ENCODE measurements at places on chromosomes 6 and 20.

DNA sequence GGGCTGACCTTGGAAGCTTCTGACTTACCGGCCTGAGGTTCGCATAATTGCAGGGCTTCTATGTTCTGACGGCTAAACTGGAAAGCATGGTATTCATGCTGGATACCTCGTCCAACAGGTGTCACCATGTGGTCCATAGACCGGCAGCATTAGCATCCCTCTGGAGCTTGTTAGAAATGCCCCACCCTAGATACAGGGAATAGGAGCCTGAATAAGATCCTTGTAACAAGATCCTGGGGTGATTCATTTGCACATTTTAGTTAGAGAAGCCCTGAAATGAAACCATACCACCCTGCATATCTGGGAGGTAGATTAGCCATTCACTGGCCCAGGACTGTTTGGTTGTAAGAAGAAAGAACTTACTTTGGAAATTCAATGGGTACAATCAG is 77.7 kb downstream of the TMEM170B start:
- DNase-seq: no peak

DNA sequence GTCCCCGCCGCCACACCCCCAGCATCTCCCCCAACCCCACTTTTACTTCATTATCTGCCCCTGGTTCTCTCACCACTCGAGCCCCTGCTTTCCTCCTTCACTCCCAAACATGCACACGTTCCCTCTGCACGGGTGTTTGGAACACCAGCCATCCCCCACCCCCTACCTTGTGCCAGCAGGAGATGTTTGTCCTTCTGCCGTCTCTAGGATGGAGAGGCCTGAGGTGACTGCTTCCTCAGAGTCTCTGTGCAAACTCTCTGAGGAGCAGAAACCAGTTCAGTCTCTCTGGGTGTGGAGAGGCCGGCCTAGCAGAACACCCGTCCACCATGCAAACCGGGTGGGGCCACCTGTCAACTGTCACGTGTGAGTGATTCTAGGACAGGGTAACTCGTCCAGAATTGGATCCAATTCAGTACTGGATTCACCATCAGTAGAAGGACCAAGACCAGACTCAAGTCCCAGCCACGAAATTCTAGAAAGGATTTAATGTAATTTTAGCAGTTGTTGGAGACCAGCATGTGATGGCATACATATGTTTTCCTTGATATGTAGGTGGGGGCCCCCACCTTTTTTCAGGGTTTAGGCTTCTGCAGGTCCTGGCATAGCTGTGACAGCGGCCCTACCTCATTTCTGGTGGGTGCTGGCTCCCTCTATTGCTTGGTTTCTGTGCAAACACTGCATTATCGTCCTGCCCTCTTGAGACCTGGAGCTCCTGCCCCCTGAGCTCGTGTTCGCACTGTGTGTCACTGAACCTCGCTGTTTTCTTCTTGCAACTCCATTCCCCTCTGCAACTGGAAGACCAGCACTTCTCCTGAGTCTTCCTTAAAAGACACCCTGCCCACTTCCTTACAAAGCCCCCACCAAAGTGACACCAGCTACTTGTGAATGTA is at the start of gene RAET1E:
TSS of gene RAET1E (minus strand) at position 259 of the 890 bp plus-strand sequence. CDS start 7,212 bp downstream, outside the sequence.
- no peak for DNase-seq

DNA sequence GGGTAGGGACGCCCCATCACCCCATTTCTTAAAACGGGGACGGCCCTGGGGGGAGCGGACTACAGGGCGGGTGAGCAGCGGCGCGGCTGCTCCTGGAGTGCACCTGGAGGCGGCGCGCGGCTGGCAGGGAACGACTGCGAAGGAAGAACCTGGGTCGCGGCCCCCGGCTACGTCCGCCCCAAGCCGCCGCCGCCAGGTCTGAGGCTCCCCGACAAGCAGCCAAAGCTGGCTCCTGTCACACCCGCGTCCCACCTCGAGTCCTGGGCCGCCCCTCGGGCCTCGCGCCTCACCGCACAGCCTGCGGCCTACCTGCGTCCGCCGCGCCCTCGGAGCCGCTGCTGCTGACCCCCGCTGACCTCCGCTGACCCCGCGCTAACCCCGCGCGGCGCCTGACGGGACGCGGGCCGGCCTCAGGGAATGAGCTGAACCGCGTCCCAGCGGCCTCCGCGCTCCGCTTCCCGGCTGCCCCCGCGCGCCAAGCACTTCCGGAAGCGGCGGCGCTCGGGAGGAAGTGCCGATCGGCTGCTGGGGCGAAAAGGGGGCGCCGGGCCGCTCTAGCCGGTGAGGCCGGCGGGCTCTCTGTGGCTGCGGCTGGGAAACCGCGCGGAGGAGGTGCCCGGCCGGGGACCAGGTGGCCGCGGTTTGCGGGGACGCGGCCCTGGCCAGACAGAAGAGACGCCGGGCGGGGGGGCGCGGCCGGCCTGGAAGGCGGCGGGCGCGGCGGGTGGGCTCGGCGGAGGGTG is at the start of the genes ARFRP1 and ZGPAT:
TSS of gene ARFRP1 (minus strand) at position 419 of the 743 bp plus-strand sequence. CDS start 885 bp downstream, outside the sequence.
TSS of gene ZGPAT (plus strand) at position 482 of the 743 bp plus-strand sequence. CDS start 542 bp downstream, outside the sequence.
- DNase-seq: peak; percentile 13

DNA sequence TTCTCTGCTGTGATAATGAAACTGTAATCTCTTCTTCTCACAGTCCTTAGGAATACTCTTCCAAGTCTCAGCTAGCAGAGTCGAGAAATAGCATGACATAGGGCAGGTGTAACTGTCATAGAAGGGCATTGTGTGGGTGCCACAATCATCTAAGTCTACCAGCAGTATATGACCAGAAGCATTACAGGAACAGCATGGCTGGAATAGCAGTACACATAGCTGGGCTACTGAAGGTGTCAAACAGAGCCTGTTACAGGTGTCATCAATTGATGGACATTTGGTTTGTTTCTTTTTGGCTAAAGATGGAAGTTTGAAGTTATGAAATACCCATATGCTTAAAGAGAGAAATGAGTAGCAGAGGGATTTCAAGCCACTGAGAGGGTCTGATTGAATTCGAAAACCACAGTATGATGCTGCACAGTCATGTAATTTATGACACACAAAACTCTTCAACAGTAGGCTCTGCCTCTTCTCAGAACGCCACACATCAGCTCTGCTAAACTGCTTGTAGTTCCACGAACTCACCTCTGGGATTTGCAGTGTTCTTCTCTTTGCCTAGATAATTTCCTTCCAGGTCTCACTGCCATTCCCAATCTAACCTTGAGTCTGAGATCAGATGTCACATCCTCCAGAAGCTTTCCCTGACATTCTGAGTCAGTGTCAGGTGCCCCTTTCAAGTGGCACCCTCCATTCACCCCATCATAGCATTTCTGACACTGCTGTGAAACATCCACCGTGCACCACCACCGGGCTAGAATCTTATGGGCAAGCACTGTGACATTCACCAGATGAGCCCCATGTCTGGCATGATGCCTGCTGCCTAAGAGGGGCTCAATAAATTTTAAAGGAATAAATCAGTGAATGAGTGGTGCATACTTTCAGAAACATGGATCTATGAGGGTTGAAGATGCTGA is 151.0 kb downstream of the ADAT2 start:
- DNase-seq: no peak

GRCh38 chr6:68638230-68638900 is 3.3 kb downstream of the ADGRB3 start:
- no peak for DNase-seq

GRCh38 chr20:34331838-34332237 is 28.7 kb upstream of the AHCY start:
- DNase-seq: no peak

- no peak for DNase-seq
Measured at GRCh38 chr6:14771016-14771415, 474.9 kb upstream of the JARID2 start.

DNA sequence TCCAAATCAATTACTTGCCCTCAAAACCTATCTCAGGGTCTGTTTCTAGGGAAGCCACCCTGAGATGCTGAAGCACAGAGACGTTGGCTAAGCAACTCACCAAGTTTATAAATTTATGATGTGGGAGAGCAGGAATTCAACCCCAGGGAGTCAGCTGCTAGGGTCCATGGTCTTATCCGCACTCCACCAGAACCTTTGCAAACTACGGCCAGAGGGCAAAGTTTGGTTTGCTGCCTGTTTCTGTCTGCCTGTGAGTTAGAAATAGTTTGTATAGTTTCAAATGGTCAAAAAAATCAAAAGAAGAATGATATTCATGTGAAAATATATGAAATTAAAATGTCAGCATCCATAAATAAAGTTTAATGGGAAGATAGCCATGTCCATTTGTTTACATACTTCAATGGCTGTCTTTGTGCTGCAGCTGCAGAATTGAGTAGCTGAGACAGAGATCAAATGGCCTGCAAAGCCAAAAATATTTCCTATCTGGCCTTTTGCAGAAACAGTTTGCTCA is 83.7 kb upstream of the ZFP64 start:
- no peak for DNase-seq

All from NCI-H748 treated with DMSO at 0.1 percent for 48 hours (cell line).